ENCODE measurements at places on chromosomes 13 and 19.

DNA sequence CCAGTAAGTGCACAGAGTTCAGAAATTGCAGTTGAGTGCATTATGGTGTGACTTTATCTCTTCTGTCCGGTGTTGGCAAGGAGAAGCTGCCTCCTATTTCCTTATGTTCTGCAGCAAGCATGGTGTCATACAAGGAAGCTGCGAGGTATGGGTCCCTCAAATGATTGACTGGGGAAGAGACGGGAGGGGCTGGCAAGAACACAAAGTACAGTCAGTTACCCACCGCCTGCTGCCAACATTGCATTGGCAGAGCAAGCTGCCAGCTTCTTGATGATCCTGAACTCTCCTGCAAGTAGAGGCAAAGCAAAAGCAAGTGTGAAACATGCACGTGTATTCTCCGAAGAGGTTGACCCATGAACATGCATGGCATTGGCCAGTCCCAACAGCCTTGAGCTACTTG, 1013.6 kb downstream of the UQCRFS1 start:
- DNase-seq = no peak

GRCh38 chr19:30911491-30911890, 437.7 kb downstream of the TSHZ3 start:
- no peak for DNase-seq

DNA sequence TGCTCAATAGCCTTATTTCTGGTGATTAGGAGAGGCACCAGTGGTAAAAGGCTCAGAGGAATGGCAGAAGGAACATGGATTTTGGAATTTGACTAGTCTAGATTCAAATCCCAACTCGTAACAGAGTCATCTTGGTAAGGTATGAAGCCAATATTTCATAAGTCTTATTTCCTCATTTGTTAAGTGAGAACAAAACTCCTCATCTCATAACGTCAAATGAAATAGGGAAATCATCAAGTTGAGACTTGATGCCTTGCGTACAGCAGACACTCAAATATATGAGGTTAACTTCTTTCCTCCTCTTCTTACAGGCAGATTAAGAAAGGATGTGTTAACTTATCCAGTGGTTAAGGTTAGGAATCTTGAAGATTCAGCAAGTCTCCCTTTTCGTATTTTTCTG, 189.2 kb downstream of the DLEU7 start:
- no peak for DNase-seq

DNA sequence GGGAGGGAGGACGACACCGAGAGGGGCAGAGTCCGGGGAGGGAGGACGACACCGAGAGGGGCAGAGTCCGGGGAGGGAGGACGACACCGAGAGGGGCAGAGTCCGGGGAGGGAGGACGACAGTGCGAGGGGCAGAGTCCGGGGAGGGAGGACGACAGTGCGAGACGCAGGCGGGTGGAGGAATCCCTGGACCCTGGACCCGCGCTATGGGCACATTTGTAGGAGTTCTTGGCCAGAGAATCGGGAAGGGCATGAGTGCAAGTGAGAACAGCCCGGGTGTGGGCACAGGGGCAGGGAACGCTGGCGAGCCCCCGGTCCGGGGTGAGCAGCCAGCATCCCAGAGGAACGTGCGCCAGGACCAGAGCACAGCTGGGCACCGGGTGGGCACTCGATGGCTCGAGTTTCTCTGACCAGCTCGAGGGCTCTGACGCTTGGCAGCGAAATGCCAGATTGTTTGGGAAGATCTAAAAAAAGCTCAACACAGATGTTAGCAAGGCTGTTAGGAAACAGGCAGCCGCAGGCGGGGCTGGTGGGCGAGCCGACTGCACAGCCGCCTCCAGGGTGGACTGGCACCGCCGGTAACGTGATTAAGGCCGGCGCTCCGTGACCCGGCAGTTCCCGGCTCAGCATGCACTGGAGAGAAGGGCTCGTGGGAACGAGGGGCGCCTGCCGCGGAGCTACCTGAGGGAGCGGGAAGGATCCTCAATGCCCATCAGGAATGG, 17.9 kb upstream of the C2CD4C start:
- no peak for DNase-seq

GRCh38 chr13:51047434-51048165, 63.5 kb downstream of the C13orf42 start:
- no peak for DNase-seq

DNA sequence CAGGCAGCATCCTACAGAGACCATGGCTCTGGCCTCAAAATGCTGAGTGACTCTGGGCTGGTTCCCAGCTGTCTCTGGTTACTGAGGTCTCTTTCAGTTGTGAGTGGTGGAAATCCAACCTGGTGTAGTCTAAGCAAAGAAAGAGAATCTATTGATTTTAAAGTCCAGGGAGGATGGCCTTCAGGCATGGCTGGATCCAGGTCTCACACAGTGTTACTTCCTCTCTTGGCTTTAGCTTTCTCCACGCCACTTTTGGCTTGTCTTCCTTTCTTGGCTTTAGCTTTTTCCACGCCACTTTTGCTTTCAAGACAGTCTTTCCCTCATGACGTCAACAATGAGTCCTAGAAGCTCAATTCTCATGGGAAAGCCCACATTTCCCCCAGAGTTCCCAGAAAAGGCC, 4.1 kb downstream of the CYP4F3 start:
- DNase-seq = no peak

DNA sequence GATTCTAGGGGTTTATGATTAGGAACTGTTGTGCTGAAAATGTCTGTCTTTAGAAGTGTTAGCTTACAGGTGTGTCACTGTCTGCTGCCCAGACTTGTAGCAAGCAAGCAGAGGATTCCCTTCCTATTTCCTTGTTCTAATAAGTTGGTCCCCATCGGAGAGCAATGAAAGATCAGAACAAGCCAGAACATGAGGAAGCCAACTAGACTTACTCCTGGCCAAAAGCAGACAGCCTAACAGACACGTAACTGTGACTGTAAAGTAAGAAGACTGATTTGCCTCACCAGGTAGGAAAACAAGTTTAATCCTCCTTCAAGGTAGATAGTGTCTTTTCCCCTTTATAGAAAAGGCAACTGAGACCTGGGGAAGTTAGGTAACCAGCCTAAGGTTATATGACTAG, 12.5 kb downstream of the POLR1D start:
- DNase-seq = no peak

GRCh38 chr13:52450793-52451116, 321 bp upstream of the VPS36 start:
- no peak for DNase-seq

- peak; percentile 90 for DNase-seq
Observed at GRCh38 chr19:49473868-49474541, at the start of gene FLT3LG. FLT3LG (plus strand) TSS chr19:49474215; CDS start chr19:49474640, 425 bp downstream.

- no peak for DNase-seq
Observed at GRCh38 chr19:2933490-2933910, 11.3 kb downstream of the ZNF77 start.

DNA sequence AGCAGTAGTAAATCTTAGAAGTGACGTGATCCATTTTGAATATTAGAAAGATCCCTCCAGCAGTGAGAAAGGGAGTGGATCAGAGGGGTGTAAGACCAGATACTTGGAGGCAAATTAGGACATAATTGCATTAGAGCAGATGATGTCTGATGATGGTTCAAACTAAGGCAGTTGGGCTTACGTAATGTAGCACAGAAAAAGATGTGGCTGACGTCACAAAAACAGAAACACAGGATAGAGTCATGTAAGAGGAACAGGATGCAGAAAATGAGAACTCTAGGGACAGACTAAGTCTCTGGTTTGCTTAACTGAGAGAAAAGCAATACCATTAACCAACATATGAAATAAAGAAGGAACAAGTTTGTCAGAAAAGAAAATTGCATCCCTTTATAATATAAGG, 392.5 kb upstream of the DACH1 start:
- no peak for DNase-seq
